Uterus (tissue), 4 donors: ENCODE measurements at places on chromosomes 11 and 22.

GRCh38 chr11:2883979-2884815 lies 1.4 kb downstream of the CDKN1C start:
- DNase-seq, result peak; percentile 65

GRCh38 chr11:34890089-34890488 lies 26.1 kb downstream of the APIP start:
- DNase-seq, result no peak

- DNase-seq, result no peak
Observed at GRCh38 chr11:6203327-6203726, 2.0 kb upstream of the C11orf42 start.

GRCh38 chr11:76661306-76661751 lies 9.2 kb downstream of the LRRC32 start:
- DNase-seq, result no peak

DNA sequence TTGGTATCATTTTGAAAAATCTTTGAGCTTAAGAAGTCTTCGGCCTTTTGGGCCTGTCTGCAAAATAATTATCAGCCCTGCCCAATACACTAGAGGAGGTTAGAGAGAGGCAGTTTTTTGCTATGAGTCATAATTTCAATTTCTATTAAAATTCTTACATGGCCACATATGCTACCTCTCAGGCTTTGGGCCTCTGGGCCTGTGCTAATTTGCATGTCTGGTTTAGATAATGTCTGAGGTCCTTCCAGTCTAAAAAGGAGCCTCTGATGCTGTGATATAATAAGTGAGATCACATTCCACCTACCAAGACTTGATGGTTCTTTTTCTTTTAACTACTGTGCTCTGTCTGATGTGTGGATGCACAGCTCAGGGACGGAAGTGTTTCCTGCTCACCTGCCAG lies 70.8 kb downstream of the KCNJ1 start:
- no peak for DNase-seq

GRCh38 chr11:130431331-130431773 lies 2.9 kb upstream of the ADAMTS8 start:
- peak; percentile 80 for DNase-seq

GRCh38 chr22:43080616-43081015 lies 8.6 kb downstream of the TTLL1 start:
- no peak for DNase-seq

DNA sequence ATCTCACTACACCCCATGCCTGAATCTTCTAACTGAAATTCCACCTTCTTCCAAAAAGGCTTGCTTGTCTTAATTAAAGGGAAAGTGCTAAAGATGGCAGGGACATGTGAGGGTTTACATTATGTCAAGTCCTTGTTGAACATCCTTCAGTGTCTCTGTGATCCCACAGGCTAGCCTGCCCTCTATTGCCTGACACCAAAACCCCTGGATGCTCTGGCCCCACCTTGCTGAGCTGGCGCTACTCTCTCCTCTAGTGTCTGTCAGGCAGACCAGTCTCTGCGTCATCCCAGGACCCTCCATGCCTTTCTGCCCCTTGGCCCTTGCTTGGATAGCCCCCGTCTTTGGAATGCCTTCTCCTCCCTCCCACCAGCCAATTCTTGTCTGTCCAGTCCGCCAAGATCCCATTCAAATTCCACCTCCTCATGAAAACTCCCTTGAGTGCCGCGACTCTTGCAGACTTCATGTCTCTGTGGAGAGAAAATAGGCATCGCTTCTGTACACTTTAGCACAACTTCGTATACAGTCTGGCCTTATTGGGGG lies 69.3 kb downstream of the PKNOX2 start:
- DNase-seq, result no peak

GRCh38 chr11:79487412-79487811 lies 46.6 kb upstream of the TENM4 start:
- no peak for DNase-seq

DNA sequence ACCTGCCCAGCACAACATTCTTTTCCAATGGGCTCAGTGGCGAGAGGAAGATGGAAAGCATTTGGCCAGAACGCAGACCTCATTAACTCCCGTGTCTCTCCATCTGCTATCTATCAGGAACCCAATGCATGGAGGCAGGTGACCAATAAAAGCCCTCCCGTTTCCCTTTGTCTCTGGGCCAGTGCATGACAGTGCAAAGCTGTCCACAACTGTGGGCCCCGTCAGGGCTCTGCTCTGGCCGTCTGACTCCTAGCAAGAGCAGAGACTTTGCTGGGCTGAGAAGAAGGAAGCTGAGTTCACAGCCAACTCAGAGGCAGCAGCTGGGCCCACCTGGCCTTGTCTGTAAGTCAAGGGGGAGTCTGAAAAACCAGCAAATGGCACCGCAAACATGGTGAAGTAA lies 177.8 kb downstream of the TENM4 start:
- no peak for DNase-seq

DNA sequence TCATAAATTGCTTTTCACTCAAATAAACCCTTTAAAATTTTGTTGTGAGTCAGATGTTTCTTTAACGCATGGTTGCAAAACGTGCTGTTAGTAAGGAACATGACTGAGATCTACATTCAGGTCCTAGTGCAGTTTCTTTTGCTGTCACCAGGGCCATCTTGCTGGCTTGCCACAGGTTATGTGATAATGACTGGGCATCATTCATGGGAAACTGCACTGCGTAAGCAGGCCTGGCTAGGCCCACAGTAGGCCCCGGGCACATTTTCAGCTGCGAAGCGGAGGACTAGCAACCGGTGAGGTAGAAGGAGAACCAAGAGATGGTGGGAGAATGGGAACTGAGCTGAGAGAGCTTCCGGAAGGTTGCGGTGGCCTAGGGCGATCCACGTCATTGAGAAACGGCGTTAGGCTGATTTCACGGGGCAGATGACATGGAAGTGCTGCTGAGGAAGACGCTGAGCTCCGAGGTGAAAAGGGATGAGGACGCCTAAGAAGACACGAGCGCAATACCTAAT lies 3.2 kb upstream of the KLHDC7B start:
- no peak for DNase-seq

DNA sequence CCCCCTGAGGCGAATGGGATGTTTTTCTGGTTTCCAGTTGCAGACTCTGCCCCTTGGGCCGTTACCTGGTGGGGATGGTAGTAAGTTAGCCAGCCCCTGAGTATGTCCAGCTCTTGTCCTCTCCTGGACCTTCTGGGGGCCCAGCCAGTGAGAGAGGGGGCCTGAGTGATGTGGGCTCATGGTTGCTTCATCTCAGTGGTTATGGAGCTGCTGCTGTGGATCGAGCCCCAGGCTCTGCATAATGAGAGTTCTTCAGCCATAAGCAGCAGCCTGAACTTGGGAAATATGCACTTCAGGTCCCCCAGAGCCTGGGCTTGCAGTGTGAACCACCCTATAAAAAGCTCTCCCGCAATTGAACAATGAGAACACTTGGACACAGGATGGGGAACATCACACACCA lies 5.9 kb downstream of the TMPRSS13 start:
- no peak for DNase-seq

- DNase-seq, result no peak
Observed at GRCh38 chr11:18209058-18209457, 27.5 kb downstream of the SAA4 start.

DNA sequence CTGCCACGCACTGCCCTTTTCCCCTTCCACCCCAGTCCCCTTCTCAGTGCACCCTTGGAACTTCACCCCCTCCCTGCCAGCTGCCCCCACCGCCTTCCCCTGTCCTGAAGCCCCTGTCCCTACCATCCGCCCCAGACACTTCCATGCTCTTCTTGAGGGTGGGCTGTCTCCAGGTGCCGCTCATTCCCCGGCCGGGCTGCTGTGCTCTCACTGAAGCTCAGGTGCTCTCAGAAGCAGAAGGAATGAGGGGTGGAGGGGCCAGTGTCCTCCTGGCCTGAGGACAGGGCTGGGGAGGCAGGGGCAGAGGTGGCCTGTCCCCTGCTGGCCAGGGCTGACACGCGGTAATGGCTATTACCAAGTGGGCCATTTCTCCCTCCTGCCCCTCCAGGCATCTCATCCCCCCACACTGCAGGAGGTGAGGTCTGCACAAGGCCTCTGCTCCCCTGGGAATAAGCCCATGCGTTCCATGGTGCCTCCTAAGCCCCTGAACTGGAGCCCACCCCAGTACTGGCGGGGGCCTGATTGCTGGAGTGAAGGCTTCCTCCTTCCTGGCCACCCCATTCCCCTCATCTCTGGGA lies 6.6 kb upstream of the BID start:
- no peak for DNase-seq

GRCh38 chr11:11243590-11244469 lies 109.2 kb downstream of the CSNK2A3 start:
- DNase-seq, result peak; percentile 67

- DNase-seq, result no peak
Observed at GRCh38 chr11:1308743-1309497, 512 bp downstream of the TOLLIP start.

DNA sequence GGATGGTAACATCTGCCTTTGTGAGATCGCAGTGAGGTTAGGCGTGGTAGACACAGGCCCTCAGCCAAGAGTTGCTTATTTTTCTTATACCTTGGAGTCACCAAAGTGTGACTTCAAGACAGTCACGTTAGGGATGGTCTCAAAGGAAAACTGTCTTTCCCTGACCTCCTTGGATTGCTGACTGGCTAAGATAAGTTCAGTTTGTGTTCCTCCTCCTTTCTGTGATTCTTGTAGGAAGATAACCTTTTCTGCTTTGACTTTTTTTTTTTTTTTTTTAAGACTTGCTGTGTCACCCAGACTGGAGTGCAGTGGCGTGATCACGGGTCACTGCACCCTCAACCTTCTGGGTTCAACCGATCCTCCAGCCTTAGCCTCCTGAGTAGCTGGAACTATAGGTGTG lies 23.1 kb downstream of the TAB1 start:
- DNase-seq, result no peak

GRCh38 chr11:11916981-11917399 lies 75.2 kb downstream of the USP47 start:
- DNase-seq, result no peak

- DNase-seq, result no peak
Observed at GRCh38 chr22:22840780-22841179, 46.8 kb upstream of the IGLL5 start.

DNA sequence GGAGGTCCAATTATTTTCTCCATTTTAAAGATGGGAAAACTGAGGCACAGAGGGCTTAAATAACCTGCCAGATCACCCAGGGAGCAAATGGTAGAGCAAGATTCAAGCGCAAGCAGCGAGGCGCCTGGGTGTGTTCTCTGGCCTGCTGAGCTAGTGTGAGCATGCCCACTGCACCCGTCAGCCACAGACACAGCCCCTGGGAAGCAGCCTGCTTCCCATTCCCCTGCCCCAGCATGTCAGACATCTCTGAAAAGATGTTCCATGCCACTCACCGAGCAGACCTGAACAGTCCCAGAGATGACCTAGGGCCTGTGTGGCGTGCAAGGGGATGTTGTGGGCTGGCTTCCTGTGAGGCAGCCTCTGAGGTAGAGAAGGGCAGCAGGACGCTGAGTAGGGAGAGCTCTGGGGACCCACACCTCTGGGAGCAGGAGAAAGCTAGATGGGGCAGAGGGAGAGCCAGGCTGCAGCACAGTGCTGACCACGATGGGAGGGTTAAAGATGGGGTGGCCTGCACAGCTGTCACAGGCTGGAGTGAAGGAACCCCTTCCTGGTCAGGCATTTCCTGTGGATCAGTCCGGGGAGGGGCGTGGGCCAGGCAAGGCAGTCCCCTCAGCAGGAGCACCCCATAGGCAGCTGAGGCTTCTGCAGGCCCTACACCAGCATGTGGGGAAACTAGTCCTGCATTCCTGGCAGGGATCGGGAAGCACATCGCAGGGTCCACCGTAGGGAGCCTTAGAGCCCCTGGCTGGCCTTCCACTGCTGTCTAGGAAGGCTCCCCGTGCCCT lies 101.4 kb downstream of the GALNT18 start:
- no peak for DNase-seq

GRCh38 chr11:109303342-109303741 lies 118.6 kb upstream of the C11orf87 start:
- no peak for DNase-seq

- DNase-seq, result no peak
Observed at GRCh38 chr22:47716890-47717615, 954.6 kb downstream of the TBC1D22A start.

GRCh38 chr11:114956566-114956965 lies 278.2 kb downstream of the NXPE2 start:
- DNase-seq, result no peak

DNA sequence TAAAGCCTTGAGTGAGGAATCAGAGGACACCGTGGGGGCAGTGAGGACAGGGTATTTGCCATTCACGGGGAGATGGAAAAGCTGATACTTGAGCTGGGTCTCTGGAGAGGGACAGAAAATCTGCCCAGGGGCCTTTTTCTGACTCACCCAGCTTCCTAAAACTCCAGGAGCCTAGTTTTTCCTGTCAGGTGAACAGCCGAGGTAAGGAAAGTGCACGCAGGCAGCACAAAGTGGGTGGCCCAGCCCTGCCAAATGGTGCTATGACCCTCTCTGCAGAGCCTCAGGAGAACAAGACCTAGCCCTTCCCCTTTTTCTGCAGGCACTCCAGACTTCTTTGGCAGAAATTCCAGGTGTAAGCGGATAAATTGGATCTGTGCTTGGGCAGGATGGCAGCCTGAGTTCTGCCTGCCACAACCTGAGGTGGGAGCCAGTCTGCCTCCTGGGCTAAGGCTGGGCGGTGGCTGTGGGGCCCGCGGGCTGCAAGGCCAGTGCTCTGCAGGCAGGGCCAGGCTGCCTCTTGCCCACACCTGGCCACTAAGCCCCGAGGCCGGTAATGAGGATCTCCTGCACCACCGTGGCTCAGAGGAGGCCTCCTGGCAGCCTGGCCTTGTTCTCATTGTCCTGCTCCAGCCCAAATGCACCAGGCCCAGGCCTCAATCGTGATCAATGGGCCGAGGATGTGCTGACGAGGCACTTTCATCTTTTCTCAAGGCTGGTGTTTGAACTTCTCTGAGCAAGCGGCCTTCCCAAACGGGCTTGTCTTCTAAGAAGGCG lies 72.9 kb upstream of the LMO1 start:
- no peak for DNase-seq

DNA sequence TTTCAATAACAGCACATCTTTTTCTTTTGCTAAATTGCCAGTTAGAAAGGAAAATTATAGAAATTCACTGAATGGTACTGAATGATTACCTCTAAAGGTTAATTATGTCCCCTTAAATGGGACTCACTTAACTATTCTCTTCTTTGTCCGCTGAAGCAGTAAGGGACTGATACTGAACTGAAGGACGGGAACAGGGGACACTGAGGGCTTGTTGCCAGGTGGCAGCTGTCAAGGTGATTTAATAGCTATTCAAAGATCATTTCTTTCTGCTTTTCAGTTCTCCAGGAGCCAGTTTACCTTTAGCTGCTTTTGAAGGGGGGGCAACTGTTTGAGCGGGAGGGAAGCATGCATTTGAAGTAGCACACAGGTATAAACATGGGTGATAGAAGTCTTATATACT lies 325.4 kb upstream of the CCDC90B start:
- DNase-seq, result no peak

GRCh38 chr11:122742301-122743018 lies 86.9 kb downstream of the UBASH3B start:
- peak; percentile 24 for DNase-seq
